ENCODE measurements at places on chromosomes 1 and 21.
A peak's percentile ranks its signal among the peaks of the same experiment; 100 is the strongest.

GRCh38 chr1:154567386-154568156 is at the start of gene CHRNB2:
Gene CHRNB2, plus strand, starts transcription at chr1:154567778. Its CDS starts 267 bp downstream, at chr1:154568045.
- no peak for DNase-seq

DNA sequence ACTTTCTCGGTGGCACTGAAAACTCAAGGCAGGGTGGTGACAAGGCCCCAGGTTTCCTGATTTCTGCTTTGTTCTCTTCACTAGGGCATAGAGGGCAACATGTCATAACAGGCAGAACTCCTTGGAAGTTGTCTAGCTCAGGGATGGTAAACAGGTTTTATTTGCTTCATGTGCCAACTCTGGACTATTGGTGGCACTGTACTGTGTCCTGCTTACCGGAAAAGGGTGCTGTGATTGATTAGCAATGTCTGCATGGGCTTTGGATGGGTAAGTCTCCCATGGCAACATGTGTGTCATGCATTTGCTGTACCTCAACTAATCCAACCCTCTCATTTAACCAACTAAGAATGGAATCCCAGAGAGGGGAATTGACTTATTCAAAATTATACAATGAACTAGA is 70.7 kb upstream of the USP24 start:
- DNase-seq: no peak

GRCh38 chr1:5200006-5200405 is 545.6 kb downstream of the AJAP1 start:
- no peak for DNase-seq

DNA sequence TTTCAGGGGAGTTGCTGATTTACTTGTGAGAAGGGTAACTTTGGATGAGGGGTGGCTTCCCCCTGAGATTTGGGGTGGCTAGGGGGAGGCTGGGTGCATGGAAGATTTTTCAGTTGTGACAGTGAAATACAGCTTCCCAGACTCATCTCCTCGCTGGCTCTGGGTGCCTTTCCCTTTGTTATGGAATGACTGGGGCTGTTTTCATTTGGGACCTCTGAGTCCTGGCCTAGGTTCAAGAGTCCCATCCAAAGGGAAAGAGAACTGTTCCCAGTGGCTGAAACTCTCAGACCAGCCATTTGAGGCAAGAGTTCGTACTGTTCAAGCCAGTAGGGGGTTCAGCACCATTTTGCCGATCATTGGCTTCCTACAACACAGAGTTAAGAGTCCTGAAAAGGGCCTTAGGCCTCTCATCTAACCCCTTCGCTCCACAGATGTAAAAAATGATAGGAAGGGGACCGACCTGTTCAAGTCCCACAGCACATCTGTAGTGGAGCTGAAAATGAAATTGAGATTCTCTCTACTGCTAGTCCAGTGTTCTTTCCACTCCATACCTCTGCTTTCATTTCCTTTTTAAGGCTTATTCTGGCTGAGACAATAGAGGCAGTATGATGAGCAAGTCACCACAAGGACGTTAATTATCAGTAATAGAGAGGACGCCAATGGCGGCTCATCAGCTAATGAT is 958 bp downstream of the DDR2 start:
- peak; percentile 45 for DNase-seq

DNA sequence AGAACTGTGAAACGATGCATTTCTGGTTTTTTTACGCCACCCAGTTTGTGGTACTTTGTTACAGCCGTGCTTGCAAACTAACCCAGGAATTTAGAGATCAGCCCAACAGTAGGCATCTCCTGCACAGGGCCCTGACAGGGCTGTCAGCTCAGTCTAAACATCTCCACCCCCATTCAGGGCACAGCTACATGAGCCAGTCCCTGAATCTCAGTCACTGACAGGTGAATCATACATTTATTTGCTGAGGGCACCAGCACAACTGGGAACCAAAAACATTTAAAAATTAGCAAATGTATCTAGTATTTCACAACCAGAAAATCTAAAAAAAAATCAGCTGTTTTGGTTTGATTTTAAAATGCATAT is 30.7 kb downstream of the PRDX6 start:
- no peak for DNase-seq

Measured in fibroblast of the conjunctiva (primary cell).